ENCODE measurements at places on chromosomes 5 and 9.

GRCh38 chr9:96663506-96664120 lies 8.5 kb upstream of the PRXL2C start:
- no peak for DNase-seq

DNA sequence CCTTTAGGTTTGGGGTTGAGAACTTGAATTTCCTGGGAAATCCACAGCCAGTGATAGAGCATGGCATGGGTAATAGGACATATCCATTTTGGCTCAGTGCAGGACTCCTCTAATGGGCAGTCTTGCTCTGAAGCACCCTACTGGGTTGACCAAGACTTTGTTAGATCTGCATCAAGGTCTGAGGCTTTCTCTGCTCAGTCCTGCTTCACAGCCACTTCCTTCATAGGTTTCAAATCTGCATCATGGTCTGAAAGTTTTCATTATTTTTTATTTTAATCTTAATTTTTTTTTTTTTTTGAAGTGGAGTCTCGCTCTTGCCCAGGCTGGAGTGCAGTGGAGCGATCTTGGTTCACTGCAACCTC lies 36.5 kb downstream of the KIF2A start:
- no peak for DNase-seq

GRCh38 chr9:92808726-92809451 lies 44.3 kb upstream of the BICD2 start:
- peak; percentile 4 for DNase-seq

GRCh38 chr9:114364134-114365041 lies 23.4 kb downstream of the AKNA start:
- DNase-seq, result no peak

DNA sequence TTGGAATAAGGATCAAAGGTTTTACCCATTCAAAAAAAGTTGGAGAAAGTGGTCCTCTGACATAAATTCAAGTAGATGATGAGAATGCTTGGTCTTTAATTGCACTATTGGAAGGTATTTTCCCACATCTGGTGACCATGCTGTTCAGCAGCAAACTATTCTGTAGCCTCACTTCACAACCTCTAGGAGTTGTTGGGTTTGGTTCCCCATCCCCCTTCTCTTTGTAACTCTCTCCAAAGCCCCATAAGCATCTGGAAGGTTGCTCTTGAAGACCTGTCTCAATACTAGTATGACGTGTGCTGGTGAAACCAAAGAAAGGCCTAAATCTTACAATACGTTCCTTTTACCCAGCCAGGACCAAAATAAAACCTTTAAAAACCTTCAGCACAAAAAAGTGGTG lies 8.5 kb downstream of the RGMB start:
- DNase-seq, result no peak

- no peak for DNase-seq
Observed at GRCh38 chr9:121709798-121710197, 58.4 kb downstream of the DAB2IP start.

GRCh38 chr9:84504360-84504759 lies 163.8 kb upstream of the SLC28A3 start:
- no peak for DNase-seq

GRCh38 chr5:59845730-59846129 lies 47.8 kb downstream of the PDE4D start:
- DNase-seq, result no peak

GRCh38 chr5:138528208-138528607 lies 14.8 kb downstream of the ETF1 start:
- DNase-seq, result no peak

GRCh38 chr5:172065431-172066065 lies 59.1 kb upstream of the FBXW11 start:
- DNase-seq, result no peak

GRCh38 chr9:33466565-33467495 lies 6.9 kb downstream of the NOL6 start:
- peak; percentile 60 for DNase-seq

GRCh38 chr5:41707853-41708603 lies 162.2 kb downstream of the OXCT1 start:
- DNase-seq, result no peak

GRCh38 chr5:32076699-32077695 lies 97.1 kb downstream of the GOLPH3 start:
- DNase-seq, result no peak

DNA sequence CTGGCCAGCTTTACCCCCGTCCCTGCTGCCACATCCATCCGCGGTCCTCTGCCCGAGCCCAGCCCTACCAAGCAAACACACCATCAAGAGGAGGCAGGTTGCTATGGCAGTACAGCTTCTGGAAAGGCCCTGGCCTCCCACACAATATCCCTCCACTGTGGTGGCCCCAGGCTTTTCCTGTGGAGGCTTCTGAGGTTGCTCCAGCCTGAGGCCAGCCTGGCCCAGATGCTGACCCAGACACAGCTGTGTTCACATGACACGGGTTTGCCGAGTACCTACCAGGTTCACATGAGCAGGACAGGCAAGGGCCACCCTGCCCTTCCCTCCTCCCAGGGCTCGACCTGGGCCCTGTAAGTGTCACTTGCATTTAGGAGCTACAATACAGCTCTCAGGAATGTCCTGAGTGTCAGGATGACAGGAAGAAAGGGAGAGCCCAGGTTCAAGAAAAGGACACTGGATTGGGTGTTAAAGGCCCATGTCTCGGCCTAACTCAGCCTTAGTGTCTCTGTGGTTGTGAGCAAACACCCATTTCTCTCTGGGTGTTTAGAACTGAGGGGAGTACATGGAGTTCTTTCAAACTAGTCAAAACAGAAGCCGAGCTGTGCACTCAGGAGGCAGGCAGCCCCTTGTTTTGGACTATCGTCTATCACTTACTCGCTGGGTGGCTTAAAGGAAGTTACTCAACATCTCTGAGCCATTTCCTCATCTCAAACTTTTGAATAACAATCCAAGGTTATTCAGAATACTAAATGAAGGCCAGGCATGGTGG lies 40.2 kb downstream of the NAIF1 start:
- no peak for DNase-seq

DNA sequence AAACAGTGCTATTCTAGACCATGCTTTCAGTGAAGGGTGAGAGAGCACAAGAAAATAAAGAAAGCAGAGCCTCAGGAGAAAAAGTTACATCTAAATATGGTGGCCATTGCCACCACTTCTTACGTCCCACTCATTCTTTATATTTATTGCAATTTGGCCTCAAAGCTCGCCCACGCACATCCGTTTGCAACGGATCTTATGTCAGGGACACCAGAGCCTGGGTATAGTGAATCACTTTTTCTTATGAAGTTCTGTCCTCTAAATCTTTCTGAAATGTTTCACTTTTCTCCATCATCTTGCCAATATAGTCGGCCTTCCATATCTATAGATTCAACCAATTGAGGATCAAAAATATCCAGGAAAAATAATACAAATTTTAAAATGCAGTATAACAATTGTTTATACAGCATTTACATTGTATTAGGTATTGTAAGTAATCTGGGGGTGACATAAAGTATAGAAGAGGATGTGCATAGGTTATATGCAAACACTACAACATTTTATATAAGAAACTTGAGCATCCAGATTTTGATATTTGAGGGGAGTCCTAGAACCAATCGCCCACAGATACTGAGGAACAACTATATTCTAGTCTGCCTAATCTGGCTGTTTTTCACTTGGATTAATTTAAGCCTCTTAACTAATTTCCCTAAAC lies 35.2 kb downstream of the GOLPH3 start:
- peak; percentile 52 for DNase-seq

GRCh38 chr5:120778491-120779484 lies 314.7 kb downstream of the PRR16 start:
- DNase-seq, result no peak

DNA sequence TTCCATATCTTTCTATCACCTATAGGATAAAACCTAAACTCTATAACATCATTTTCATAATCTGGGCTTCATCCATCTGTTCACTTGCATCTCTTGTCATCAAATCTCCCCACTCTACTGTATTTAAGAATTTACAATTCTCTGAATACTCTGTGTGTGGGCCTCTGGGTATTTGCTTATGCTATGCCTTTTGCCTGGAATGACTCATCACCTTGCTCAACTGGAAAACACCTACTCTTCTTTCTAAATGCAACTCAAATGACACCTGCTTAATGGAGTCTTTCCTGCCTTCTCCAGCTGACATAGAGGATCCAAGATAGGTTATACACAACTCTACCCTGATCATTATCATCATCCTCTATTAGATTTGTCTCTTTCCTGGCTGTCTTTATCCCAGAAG lies 421.7 kb downstream of the SPATA31D1 start:
- DNase-seq, result no peak

DNA sequence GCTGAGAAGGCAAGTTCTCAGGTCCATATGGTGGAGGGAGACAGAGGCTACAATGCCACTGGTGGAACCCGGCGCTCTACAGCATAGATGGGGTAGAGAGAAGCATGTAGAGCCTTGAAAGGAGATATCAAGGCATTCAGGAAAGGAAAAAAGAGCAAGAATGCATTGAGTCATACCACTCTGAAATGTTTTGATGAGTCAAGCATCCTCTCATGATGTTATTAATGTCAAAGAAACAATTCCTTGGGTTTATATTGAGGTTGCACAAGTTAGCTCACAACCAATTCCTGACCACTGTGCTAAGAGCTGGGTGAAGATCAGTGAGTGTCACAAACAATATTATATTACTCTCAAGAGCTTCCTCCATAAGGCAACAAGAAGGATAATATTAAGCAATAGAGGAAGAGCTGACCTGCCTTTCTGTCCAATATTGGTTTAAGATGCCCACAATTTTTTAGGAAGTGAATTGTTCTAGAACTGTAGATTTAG lies 178.0 kb downstream of the RFK start:
- DNase-seq, result no peak

GRCh38 chr5:147327421-147327820 lies 92.6 kb downstream of the STK32A start:
- DNase-seq, result no peak

GRCh38 chr9:70578720-70579119 lies 164.3 kb upstream of the KLF9 start:
- DNase-seq, result no peak

DNA sequence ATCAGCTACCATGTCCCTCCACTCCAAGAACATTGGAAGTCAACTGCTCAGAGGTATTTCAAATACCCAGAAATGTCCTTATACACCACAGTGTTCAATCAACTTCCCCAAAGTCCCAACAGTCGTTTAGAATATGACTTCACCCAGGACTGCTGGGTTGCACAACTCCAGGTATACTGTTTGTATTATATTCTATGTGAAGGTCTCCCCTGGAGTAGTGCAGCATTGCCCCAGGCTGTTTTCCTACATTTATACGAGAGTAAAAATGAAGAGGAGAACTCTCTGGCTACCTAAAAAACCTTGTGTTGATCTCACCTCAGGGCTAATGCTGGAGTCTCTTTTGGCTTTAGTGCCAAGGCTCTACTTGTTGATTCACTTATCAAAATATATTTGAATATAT lies 183.6 kb upstream of the MAP3K1 start:
- no peak for DNase-seq

GRCh38 chr9:81375187-81376100 lies 313.9 kb downstream of the TLE1 start:
- DNase-seq, result no peak

DNA sequence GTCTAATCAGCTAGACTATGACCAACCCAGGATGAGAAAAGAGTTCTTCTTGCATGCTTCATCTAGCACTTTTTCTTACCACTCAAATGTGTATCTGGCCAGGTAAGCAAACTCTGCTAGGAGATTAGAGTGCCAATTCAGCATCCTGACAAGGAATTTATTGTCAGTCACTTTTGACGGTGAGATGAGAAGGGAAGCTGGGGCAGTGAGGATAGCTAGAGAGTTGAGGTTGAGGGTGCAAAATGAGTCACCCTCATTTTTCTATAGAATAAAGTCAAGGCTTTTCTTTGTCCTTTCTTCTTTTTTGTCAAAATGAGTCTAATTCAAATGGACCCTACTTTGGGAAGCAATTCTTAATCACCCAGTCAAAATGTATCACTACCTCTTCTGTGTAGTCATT lies 74.6 kb upstream of the PLPP1 start:
- no peak for DNase-seq

DNA sequence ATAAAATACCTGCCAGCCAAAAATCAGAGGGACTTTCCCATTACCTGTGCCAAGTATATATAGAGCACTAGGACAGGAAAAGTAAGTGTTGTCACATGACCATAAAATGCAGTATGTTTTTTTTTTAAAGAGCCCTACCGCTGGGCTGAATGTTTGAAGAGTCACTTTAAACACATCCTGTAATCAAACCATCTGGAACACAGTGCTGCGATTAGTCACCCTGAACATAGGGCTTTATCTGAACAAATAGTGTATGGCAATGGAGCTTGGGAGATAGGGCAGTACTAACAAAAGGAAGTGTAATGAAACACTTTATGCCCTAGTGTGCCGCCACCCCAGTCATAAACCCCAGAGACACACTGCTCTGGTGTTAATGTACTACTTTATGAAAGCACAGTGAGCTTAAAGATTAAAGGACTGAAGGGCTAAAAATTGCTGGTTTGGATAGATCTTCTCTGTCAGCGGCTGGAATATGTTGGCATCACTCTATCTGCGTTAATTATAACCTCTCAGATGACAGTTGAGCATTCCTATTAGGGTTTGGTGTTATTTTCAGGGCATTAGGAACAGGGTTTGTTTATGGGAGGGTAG lies 90.4 kb downstream of the ZNF608 start:
- DNase-seq, result no peak

DNA sequence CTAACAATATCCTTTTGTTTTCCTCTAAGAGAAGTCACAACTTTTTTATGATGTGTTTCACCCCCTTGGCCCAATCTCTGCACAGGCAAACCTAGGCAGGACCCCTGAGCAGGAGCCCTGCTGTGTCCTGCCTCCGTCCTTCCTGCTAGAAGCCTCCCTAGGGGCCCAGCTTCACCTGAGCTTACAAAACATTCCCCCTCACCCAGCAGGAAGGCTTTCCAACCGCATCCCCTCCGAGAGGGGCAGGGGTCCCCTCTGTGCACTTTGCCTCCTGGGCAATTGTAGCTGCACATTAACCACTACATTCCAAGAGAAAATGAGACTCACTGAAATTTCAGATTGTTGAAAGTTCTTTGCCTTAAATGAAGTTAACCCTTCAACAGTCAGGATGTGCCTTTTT lies 176.2 kb downstream of the IRX2 start:
- DNase-seq, result no peak

GRCh38 chr5:143488381-143488780 lies 84.9 kb upstream of the NR3C1 start:
- no peak for DNase-seq

DNA sequence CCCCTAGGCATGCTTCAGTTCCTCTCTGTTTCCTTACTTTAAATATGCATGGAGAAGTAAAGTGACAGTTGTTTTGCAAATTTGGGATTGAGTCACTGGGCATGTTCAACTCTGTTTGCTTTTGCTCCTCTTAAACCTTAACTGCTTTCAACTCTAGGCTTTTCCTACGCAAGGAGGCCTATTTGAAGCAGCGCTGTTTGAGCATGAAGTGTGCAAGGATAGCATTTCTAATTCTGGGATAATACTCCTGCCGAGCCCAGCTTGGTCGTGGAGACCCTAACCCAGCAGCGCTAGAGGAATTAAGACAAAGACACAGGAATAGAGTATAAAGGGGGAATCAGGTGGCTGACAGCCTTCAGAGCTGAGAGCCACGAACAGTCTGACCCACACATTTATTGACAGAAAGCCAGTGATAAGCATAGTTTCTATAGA lies 803.4 kb upstream of the CDH10 start:
- DNase-seq, result no peak
